ENCODE measurements at places on chromosomes 4 and X.
A peak's percentile ranks its signal among the peaks of the same experiment; 100 is the strongest.

DNA sequence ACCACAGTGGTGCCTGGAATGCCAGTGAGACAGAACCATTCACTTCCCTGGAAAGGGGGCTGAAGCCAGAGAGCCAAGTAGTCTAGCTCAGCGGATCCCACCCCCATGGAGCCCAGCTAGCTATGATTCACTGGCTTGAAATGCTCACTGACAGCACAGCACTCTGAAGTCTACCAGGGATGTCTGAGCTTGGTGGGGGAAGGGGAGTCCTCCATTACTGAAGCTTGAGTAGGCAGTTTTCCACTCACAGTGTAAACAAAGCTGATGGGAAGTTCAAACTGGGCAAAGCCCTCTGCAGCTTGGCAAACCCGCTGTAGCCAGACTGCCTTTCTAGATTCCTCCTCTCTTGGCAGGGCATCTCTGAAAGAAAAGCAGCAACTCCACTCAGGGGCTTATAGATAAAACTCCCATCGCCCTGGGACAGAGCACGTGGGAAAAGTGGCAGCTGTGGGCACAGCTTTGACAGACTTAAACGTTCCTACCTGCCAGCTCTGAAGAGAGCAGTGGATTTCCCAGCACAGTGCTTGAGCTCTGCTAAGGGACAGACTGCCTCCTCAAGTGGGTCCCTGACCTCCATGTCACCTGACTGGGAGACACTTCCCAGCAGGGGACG lies 32.0 kb downstream of the NAP1L2 start:
- DNase-seq, result no peak

DNA sequence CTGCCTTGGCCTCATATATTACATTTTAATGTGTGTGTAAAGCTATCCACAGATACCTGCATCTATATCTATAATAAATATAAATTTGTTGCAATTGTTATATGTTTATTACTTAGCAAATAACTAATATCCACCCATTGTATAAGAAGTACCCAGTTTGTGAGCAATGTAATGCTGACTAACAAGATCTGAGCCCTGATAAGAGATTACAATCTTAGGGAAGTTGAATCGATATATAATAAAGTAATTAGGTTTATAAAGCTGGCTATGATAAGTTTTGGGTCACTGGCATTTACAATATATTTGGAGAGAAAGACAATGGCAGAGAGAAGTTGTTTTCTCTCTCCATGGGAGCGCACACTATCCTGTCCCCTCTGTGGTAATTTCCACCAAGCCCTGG lies 280.6 kb downstream of the NR3C2 start:
- DNase-seq, result no peak

GRCh38 chr4:119299741-119300100 lies 22.2 kb downstream of the FABP2 start:
- DNase-seq, result no peak

DNA sequence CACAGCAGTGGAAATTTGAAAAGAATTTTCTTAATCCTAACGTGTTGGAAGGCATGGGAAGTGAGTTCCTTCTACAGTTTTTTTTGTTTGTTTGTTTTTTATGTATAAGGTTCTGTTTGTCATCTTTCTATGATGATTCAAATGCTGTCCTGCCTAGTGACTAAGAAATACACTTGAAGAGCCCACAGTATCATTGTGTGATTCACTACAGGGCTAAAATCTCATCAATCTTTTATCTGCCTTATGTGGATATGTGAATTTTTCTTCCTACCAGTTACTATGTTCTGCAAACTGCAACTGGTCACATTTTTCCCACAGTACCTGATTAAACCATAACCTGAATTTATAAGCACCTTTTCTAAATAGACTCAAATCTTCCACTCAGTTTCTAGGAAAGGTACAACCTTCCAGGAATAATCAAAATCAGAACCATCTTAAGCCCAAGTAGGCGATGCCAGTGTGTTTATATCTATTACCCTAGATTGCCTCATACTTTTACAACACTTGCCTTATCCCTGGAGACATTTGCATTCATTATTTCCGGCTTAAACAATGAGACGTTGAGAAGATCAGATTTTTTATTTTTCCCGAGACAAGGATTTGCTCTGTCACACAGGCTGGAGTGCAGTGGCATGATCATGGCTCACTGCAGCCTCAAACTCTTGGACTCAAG lies 214.6 kb upstream of the GALNT7 start:
- DNase-seq, result no peak

DNA sequence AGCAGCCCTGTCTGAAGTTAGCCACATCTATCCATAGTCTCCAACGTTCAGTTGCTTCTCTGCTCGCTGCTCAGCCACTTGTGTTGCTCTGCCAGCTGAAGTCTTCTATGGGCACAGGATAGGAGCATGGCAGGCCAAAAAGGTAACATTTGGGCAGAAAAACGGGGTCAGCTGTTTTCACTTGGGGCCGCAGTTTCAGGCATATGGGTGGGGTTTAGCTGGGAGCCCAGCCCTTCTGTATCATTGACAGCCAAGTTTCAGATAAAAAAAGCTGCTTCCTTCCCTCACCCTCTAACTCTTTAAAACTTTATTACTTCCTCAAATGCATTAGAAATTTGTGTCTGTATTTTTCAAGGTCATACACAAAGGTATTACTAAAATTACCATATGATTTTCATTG lies 18.4 kb upstream of the MANBA start:
- no peak for DNase-seq

- DNase-seq, result no peak
Measured at GRCh38 chr4:62953752-62954151, 1455.5 kb downstream of the TECRL start.

DNA sequence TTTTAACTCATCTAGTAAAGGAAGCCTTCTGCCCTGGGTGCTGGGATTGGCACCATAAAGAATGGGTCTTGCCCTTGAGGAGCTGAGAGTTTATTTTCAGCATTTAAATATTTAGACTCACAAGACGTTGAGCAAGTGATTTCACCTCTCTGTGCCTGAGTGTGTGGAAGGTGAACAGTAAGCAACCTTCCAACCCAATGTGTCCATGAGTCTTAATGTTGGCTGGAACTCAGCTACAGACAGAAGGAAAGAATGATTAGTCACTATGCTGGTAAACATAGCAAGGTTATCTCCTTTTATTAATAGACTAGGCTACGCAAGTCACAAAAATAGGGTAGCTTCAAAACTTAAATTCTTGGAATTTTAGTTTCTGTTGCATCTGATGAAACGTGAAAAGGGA lies 277.4 kb upstream of the GATB start:
- DNase-seq, result no peak

- no peak for DNase-seq
Measured at GRCh38 chrX:6759655-6760375, 224.9 kb upstream of the VCX3A start.

DNA sequence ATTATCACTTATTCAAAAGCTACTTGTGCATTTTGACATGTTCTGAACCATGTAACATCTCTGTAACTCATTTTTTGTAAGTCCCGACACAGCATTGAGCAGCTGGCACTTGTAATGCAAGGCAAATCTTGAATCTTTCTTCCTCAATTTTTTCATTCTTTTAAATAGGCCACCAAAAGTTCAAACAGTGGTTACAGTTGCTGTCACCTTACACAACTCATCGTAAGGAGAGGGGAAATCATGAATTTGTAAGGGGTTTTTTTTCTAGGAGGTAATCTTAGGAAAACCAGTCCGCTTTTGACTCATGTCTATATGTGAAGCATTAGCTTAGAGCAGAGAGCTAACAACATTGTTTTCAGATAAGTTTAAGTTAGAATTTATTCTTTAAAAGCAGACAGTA lies 124.5 kb downstream of the PDLIM5 start:
- DNase-seq, result no peak

GRCh38 chr4:17981063-17981462 lies 40.5 kb downstream of the LCORL start:
- DNase-seq, result no peak

GRCh38 chr4:112234952-112235609 lies 3.5 kb downstream of the AP1AR start:
- DNase-seq, result peak; percentile 25

GRCh38 chrX:19964017-19964710 lies 26.7 kb downstream of the BCLAF3 start:
- peak; percentile 3 for DNase-seq

- no peak for DNase-seq
Measured at GRCh38 chr4:40423735-40424134, 88.6 kb downstream of the CHRNA9 start.

DNA sequence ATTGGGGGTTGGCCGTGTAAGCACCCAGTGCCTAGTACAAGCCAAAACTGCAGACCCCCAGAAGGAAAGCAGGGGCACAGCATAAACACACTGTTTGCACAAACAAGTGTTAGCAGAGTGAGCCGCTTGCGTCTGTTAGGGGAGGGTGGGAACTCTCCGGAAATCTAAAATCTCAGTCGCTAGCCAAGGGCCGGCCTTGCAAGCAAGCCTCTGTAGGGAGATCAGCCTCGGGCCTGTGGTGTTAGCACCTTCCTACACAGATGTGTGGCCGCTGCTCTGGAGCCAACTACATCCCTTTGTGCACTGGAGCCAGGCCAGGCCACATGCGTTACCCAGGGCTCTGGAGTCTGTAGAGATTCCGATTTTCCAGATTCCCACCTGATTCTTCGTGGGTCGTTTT lies 67.1 kb downstream of the GPR143 start:
- no peak for DNase-seq

GRCh38 chr4:3219761-3220475 lies 29.0 kb upstream of the MSANTD1 start:
- DNase-seq, result no peak

- no peak for DNase-seq
Measured at GRCh38 chrX:118286066-118286762, 59.7 kb upstream of the WDR44 start.

- no peak for DNase-seq
Measured at GRCh38 chr4:168386002-168386401, 67.5 kb upstream of the DDX60 start.

DNA sequence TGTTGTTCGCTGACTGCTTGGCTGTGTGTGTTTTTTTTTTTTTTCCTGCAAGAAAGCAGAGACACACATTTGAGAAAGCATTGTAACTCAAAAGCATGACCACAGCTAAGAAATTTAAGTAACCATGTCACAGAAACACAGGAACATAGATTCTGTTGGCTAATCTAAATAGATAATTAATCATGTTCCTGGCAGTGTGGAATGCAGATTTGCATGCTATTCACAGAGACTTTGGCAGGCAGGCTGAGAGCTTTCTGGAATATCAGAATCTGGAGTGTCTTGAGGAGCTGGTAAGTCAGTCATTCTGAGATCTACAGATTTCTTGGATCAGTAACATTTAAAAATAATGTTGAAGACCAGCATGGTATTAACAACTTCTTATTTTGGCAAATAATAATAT lies 33.2 kb upstream of the SMS start:
- DNase-seq, result no peak

GRCh38 chr4:128350449-128351045 lies 62.9 kb upstream of the PGRMC2 start:
- DNase-seq, result no peak
